ENCODE measurements at places on chromosomes 12 and 14.

DNA sequence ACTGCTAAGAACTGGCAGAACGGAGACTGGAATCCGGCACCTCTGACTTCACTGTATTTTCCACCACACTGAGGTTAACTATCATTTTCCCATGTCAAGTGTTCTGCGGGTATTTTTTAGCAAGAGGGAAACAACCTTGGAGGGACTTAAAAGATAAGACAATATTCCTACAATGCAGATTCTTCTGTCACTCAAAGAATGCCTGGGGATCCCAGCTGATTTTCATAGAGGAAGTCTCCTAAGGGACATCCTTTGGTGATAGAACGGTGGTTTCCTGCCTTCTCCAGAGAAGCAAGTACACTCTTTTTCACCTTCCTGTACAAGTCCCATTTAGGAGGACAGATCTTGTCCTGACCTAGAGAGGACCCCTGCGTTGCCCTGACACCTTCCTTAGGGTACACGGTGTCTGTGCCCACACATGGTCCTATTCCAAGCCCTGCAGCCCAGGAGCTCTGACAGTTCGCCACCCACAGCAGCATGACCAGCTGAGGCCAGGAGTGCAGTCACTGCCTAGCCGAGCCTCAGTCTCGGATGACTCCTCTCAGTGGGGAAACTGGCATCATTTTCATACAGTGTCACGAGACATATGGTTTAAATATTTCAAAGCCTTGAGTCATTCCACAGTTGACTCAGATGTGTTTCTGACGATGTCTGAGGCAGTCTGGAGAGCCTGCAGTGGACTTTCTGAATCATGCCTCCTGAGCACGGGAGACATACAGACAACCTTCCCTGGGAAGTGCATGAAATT, 181.3 kb upstream of the FKBP4 start:
- DNase-seq, result peak; percentile 7

- DNase-seq, result no peak
Measured at GRCh38 chr14:90266441-90267154, 10.2 kb downstream of the PSMC1 start.

DNA sequence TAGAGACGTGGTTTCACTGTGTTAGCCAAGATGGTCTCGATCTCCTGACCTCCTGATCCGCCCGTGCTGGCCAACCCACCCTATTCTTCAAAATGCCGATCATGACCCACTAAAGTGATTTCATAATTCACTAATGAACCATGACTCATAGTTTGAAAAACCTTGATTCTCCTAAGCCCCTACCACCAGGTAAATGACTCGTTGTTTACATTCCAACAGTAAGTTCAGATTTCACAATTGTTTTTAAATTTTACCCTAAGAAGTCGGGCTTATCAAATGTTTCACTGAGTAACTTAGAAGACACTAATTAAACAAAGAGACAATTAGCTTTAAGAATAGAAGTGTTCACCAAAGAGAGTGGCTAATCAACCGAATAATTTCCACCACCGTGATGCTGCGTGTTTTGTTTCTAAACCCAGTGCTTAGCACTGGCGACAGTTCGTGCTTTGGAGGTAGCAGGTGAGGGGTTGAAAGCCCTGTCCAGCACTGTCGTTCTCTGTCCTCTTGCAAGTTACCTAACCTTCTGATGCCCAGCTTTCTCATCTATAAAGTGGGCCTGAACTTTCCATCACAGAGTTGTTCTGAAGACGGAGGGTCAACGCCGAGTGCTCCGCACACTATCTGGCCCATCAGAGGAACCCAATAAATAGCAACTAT, 136.5 kb downstream of the NTF3 start:
- no peak for DNase-seq

- DNase-seq, result no peak
Measured at GRCh38 chr12:131055596-131056233, 102.0 kb downstream of the ADGRD1 start.

DNA sequence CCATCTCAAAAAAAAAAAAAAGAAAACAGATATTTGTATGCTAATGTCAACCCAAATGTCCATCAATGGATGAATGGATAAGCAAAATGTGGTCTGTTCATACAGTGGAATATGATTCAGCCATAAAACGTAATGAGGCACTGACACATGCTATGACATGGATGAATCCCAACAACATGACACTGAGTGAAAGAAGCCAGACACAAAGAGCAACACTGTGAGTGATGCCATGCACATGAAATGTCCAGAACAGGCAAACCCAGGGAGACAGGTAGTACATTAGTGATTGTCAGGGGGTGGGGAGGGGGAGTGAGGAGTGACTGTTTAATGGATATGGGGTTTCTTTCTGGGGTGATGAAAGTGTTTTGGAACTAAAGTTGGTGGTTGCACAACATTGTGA, 50.2 kb downstream of the ARL6IP4 start:
- no peak for DNase-seq

DNA sequence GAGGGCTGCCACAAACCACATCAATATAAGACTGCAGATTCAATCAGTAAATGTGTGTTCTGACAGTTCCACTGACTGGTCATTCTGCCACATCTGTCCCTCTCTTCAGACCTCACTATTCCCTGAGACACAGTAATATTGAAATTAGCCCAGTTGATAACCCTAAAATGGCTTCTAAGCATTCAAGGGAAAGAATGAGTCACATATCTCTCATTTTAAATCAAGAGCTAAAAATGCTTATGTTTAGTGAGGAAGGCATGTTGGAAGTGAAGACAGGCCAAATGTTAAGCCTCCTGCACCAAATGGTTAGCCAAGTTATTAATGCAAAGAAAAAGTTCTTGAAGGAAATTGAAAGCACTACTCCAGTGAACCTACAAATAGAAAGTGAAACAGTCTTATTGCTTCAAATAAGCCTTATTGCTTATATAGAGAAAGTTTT, 24.5 kb upstream of the KIF21A start:
- DNase-seq, result no peak
